ENCODE measurements at places on chromosomes 5 and 9.

GRCh38 chr5:100898504-100899346, 4.4 kb downstream of the ST8SIA4 start:
- no peak for DNase-seq

DNA sequence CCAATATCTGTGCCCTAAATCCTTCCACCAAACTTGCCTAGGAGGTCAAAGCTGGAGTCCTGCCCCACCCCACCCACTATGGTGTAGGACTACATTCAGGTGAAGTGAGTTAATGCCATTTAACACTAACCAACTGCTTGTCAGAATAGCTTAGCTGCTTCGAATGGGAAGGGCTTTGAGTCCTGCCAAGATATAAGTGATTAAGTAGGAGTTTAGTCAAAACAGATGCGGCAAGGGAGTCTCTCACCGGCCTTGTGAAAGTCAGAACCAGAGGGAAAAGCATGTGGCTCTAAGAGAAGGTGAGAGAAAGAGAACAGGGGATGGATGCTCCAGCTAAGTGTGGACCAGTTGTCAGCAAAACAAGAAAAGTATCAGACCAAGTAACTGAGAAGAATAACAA, 132.6 kb downstream of the SPOCK1 start:
- DNase-seq = no peak

GRCh38 chr9:93225417-93225816, 41.5 kb downstream of the WNK2 start:
- no peak for DNase-seq

DNA sequence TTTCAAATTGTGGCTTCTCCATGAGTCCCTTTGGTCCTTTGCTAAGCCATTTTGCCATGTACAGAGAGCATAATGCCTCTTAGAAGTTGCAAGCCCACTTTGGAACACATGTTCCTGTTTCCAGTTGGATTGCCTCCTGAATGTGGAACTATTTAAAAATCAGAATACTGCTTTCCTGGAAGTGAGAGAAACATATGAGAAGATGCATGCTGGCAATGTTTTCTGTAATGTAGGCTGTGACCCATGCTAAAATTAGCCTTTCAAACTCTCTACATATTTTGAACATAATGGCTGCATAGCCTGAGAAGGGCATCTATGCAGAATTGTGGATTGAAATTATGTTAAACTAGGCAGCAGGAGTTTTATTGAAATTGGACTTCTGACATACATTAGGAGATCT, 175.5 kb upstream of the PAPPA start:
- DNase-seq = no peak

DNA sequence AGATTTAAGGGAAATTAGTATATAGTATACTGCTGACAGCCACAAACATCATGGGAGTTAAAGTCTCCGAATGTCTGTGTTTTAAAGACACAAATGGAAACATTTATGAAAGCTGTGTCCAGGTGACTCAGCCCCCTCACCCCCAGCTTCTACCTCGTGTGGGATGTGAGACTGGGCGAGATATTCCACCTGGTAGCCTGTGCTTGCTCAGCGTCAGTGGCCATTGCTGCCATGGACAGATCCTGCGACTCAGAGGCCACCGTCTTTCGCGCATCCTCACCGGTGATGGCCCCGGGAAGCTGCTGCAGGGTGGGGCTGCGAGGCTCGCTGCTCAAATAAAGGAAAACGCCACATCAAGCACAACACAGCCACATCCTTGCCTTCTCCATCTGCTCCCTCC, 31.2 kb upstream of the EXOC3 start:
- DNase-seq = no peak

- DNase-seq = no peak
Measured at GRCh38 chr5:179734536-179735164, 2.0 kb downstream of the MAML1 start.

DNA sequence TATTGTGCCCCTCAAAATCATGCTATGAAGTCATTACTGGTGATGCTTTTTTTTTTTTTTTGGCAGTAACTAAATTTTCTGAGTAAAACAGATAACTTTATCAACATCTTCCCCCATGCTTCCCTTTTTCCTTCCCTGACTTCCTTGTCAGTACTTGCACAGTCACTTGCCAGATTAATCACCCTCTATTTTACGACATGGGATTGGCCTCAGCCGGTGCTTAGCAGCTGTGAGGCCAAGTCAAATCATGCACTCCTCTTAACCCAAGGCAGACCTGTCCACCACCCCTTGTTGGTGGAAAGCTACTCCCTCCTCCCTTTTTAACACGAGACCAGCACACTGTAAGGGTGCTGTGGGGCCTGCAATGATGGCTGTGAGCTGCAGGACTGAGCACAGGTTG, 118.0 kb upstream of the OTULINL start:
- DNase-seq = peak; percentile 58

DNA sequence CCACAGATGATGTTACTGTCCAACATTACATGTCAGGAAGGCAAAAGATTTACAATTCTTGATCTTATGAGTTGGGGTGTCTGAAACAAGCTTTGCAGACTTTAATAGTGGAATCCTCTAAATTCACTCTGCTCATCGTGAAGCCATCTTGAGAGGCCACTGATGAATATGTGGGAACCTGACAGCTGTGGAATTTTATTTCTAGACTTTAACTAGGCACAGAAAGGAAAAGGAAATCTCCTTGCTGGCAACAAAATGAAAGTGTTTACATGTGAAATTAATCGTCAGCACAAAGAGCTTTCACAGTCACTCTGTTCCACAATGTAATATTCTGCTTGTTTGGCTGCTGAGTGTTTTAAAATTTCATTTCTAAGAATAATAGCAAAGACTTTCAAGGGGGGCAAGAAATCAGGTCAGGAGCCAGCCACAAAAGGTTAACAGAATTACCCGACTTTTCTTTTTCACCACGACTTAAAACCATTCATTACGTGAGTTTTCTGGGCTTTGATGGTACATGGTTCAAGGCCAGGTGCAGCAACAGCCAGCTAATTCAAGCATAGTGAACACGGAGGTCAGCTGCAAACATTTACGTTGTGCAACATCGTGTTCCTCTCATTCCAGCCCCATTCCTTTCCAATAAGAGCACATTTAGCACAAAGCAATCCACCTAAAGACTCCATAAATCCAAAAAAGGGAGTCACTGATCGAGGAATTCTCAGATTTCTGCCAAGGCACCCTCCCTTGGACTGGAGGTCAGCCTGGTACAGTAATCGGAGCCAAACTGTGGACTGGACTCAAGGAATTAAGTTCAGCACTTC, 14.6 kb downstream of the NREP start:
- no peak for DNase-seq

DNA sequence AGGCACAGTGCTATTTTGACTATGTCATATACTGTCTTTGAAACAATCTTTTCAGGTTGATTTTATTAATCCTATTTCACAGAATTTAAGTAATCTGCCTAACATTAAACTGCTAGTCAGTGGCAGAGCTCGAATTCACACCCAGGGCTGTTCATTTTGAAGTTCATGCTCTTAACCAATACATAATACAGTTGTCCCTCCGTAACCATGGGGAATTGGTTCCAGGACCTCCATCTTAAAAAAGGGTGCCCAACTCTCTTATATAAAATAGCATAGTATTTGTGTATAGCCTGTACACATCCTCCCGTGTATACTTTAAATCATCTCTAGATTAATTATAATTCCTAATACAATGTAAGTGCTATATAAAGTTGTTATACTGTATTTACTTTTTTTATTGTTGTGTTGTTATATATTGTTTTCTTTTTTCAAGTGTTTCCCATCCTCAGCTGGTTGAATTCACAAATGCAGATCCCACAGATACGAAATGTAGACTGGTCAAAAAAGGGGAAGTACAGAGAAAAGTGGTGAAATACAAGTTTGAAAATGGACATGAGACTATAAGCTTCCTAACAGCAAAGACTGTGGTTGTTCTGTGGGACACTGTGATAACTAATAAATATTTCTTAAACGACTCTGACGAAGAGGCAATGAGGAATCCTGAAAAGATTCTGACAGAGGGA, 18.3 kb downstream of the RFX3 start:
- no peak for DNase-seq

- DNase-seq = no peak
Measured at GRCh38 chr5:2181557-2181956, 298.8 kb upstream of the IRX4 start.

- no peak for DNase-seq
Measured at GRCh38 chr9:13437866-13438265, 158.4 kb upstream of the MPDZ start.

GRCh38 chr5:36763454-36763853, 113.1 kb upstream of the NIPBL start:
- DNase-seq = no peak

- no peak for DNase-seq
Measured at GRCh38 chr9:136403915-136404800, 4.2 kb upstream of the SNAPC4 start.

DNA sequence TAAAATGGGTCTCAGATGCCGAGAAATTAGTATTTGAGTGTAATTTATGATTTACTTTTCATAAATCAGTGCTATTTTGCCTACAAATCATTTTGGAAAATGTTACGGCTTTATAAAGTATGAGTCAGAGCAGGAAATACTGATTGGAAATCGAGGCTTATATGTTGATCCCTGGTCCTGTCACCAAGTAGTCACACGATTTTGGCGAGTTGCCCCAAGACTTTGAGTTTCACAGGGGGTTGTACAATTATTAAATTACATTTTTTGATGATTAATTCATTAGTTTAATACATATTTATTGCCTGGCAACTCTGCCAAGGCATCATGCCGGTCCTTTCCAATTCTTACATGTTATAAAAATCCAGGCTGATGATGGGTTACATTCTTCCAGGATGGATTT, 443.9 kb upstream of the KLF4 start:
- DNase-seq = no peak

DNA sequence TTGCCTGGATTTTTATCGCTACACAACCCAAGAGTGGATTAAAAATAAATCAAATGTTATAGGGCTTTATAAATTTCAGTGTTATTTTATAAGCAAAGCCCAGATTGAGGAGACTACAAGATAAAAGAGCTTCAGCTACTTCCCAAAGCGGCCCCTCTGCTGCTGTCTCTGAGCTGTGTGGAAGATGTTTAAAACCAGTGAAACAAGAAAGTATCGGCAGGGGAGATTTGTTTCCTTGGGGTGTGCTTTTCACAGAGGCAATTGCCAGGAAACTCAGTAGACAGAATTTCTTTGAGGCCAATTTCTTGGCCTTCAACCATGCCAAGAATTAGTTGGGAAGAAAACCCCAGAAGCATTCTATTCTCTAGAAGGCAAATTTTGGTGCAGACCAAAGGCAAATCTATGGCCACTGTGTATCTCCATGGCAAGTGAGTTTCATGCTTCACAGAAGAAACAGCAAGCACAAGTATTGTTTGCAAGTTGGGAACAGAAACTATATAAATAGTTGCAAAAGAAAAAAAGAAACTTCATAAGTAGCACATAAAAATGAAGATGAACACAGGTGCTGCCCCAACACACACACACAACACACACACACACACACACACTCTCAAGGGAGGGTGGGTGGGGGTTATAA, 197.2 kb downstream of the PARP8 start:
- DNase-seq = no peak

DNA sequence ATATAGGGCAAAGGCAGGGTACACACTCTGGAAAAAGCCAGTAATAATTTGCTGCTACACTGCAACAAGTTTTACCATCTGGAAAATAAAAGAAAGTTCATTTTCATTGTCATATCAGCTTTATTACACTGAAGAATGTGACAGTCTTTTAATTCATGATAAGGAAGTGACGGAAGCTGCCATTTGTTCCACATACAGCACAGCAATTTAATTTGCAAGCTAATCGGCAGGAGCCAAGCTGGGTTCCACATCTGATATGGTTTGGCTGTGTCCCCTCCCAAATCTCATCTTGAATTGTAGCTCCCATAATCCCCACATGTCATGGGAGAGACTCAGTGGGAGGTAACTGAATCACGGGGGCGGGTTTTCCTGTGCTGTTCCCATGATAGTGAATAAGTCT, 16.5 kb downstream of the PRELID2 start:
- no peak for DNase-seq

DNA sequence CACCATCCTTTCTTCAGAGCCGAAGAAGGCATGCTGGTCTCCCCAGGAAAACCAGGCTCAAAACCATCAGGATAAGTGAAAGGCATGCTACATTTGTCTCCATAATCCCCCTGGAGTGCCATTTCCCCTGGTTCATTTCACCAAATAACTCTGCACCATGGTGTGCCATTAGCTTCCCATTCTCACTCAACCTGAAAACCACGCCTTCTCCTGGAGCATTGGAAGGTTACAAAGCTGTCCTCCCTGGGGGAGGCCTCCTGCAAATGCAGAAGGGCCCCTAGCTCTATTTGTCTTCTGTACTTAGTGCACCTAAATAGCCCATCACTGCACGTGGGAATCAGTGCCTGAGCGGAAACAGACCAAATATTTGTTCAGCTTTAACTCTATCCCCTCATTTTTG, 90.2 kb upstream of the ICE1 start:
- DNase-seq = no peak

GRCh38 chr5:69129413-69129812, 35.6 kb downstream of the SLC30A5 start:
- no peak for DNase-seq

- no peak for DNase-seq
Measured at GRCh38 chr5:34580983-34581382, 75.1 kb upstream of the RAI14 start.

DNA sequence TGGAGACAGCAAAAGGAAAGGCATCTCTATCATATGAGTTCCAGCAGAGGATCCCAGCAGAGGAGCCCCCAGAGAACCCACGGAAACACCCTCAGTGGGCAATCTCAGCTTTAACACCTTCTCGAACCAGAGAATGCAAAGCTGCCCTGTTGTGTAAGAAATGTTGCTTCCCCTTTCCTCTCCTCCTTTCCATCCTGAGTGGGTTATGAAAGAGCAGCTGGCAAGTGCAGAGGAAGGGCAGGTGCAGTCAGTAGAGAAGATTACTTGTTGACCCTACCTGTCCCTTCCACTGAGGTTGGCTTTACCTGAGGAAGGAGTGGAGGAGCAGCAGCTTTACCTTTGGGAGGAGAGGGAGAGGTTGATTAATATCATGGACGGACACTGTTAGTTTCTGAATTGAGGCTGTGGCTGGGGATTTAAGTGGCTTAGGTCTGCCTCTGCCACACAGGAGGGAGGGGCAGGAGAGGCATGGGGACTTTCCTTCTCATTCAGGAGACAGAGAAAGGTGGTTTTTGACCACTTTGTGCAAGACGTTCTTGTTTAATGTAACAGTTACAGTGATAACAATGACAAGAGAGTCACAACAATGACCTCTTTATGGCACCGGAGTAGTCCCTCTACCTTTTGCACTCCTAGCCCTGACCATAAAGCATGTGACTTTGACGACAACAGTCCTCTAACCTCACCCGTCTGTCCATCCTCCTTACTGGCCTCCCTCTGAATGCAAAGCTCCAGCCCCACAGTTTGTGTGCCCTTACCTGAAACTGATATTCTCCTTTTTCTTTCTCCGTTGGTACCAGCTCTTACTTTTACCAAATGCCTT, 254.8 kb downstream of the NSG2 start:
- DNase-seq = no peak

DNA sequence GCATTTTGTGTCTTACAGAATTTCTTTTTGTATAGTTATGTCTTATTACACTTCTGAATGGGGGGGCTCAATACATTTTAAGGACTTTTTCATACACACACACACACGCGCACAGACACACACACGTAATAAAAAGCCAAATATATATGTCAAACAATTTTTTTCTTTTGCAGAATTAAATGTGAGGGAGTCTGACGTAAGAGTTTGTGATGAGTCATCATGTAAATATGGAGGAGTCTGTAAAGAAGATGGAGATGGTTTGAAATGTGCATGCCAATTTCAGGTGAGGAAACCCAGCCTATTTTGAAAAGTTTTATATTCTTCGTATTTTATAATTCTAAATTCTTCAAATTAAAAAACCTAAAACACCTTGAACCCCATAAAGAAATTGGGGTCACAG, 25.6 kb downstream of the TMEFF1 start:
- DNase-seq = no peak

- no peak for DNase-seq
Measured at GRCh38 chr5:86228147-86228546, 389.6 kb upstream of the COX7C start.
